ENCODE measurements at places on chromosomes 4 and X.

DNA sequence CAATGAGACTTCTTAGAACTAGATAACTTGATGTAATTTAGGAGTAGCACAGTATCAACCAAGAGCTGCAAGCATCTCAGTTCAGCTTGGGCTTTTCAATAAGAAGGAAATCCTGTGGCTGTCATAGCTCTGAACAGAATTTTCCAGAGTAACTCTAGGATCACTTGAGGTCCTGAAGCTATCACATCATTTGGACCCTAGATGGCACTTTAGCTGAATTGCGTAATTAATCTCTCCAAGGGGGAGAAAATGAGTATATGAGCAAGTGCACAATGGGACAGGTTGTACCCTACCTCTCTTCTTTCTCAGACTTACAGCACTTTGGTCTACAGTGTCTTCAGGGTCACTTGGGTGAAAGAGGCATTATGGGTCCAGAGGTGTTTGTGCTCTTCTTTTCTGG is 45.2 kb downstream of the SLC4A4 start:
- no peak for DNase-seq

- DNase-seq = no peak
These were observed 307.6 kb upstream of the CTSO start for GRCh38 chr4:156261230-156261629.

DNA sequence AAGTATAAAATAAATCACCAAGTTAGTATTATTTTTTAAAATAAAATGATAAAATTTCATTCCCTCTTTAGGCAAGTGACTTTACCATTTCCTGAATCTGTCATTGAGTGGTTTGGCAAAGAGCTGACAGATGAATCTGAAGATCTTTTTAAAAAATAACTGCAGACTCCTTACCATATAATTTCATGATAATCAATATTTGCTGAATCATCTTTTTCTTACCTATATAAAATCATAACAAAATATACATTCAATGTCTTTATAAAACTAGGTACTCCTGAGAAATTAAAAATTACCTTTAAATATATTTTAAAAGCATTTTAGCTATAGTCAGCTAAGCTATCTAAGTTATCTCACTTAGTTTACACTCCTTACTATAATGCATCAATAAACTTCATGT is 17.2 kb downstream of the ANXA10 start:
- DNase-seq = no peak

DNA sequence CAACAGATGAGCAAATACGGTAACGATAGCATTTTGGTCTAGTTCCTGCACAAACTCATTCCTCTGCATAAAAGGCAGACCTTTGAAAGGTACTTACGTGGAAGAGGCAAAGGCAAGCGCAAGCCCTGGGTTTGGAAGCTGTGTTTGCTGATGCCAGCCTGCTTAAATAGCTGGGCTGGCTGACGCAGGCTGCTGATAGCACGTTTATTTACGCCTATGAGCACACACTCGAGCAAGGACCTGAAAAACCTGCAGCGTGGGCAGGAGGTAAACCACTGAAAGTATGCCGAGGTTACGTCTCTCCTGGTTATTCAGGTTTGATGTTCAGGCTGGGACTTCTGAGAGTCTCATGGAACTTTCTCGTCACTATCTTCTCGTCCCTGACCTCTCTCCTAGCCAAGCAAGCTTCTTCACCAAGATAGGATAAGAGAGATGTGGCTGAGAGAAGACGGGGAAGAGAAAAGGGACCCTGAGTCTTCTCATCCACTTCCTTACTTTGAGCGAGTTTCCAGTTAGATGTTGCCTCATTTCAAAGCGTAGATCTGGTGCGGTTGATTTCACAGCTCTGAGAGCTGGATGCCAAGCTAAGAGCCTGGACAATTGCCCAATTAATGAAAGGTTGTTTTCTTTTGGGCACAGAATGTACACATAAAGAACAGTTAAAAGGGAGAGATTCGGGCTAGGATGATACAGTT is at the start of gene HOPX:
Gene HOPX, minus strand, starts transcription at position 139 of the 695 bp plus-strand sequence. CDS start 23,480 bp downstream, outside the sequence.
- DNase-seq = no peak

DNA sequence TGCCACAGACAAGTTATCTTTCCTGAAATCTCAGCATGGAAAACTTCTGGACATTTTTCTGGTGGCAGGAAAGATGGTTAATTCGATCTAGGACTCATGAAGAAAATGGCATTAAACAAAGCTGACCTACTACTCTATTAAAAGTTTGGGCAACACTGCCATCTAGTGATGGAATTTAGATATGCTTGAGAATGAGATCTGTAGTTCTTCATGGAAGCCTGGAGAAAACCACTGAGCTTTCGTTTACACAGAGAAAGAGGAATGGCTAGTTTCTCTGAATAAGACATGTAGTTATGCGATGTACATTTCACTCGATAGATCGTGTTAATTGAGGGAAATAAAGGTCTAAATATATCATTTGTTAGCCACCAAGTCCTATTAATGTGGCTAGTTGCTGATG is 51.7 kb upstream of the CHRDL1 start:
- peak; percentile 58 for DNase-seq
